ENCODE measurements at places on chromosomes 16 and 17. TPM values are rescaled to one million over a fixed set of nuclear protein-coding genes. Genes with fewer than 3 reads are reported as not detected.

Gene VAT1L
- total RNA-seq: 1.1 TPM

Gene CES5A
- total RNA-seq: not detected

DNA sequence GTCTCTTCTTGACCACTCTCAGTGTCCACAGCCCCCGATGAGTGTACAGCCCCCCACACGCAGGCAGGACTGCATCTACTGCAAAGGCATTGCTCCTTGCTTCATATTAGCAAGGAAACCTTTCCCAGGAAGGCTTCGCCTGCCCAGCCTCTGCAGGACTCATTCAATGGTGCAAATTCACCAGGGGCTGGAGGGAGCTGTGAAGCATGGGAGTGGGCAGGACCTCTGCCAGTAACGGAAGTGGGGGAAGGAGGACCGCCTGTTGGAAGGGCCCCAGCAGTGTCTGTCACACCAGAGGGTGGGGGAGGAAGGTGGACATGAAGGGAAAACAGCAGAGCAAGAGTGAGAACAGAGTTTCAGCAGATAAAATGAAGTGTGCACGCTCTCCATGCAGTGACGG, 2.5 kb downstream of the SPATA33 start:
- DNase-seq: no peak

Gene TPSB2
- not detected for total RNA-seq

Gene PRSS36
- total RNA-seq: 0.49 TPM

All from pulmonary artery endothelial cell (primary cell).